Activated naive CD8-positive, alpha-beta T cell treated with anti-CD3 and anti-CD28 coated beads, Interleukin-2, amount 10 ng/mL, durations not matched to agents 7 days and 5 days (primary cell): ENCODE measurements at places on chromosomes 12 and 14. TPM values are rescaled to one million over a fixed set of nuclear protein-coding genes. Genes with fewer than 3 reads are reported as not detected.

DNA sequence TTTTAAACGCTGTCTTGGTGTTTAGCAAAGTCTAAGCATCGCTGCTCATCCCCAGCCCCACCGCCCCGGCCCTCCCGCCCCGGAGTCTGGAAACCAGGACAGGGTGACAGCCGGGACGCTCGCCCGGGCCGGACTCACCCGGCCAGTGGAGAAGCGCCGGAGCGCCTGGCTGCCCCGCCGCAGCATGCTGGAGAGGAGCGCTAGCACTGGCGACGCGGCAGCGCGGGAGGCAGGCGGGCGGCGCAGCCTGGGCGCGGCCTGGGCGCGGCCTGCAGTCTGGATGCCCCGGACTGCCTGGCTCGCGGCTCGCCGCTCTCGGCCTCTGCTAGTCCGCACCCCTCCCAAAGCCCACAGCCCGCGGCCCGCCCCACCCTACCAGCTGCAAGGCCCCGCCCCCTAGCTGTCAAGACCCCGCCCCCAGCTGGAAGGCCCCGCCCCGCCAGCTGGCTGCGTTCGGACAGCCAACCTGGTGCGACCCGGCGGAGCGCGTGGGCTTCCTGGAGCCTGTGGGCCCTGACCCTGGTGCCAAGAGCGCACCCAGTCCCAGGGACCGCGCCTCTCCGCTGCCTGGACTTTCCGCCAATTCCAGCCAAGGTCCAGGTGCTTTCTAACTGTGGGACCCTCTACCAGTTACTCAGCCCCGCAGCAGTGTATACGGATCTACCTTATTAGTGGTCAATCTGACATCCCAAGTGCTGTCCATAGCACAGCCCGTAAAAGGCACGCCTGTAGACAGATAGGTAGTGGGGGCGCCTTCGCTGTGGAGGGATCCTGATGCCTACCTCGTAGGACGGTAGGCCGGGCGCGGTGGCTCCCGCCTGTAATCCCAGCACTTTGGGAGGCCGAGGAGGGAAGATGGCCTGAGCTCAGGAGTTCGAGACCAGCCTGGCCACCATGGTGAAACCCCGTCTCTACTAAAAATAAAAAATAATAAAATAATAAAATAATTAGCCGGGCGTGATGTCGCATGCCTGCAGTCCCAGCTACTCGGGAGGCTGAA is at the start of gene ALDH1L2:
ALDH1L2 (minus strand) TSS at position 208 of the 1,000 bp plus-strand sequence; CDS start at position 186, 22 bp downstream.
- DNase-seq: peak; percentile 67

Gene SLC39A2
- total RNA-seq: 0.25 TPM

DNA sequence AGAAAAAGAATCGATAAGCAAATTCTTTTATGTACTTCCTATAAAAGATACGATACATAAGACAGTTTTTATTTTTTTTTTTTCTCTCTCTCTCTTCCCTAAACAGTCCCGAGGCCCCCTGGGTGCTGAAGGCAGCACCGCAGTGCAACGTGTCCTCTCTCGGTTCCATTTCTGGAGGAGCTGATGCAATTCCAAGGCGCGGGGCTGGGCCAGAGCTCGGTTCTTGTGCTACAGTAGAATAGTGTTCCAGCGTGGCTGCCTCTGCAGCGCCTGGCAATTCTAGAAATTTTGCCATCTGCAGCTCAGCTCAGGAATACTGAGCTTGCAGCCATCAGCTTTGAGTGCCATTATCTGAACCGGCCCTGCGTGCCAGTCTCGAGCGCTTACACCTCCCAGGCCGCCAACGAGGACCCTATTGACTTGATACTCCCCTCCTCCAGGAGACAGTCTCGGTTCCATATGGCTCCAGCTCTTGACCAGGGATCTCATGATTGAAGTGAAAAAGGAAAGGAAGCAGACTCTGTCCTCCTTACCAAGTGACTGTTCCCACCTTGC is 630 bp downstream of the ALDH1L2 start:
- DNase-seq: peak; percentile 27

Gene P2RX2
- total RNA-seq: not detected

DNA sequence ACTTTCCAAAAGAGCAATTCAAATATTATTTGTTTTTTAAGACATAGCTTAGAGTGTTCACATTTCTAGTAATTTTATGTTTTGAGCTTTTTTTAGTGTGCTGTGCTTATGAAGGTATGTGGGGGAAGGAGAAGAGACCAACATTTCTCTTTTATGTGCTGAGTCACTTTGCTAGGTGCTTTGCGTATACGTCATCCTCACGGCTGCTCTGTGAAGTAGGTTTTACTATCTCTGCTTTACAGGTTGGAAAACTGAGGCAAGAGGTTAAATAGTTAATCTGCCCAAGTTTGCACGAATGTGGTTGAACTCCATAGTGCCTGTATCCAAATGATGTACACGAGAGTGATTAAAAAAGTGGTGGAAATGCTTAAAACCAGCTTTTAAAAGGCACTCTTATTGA is 75.9 kb downstream of the AEBP2 start:
- DNase-seq: no peak

Gene TMPRSS12
- total RNA-seq: not detected

DNA sequence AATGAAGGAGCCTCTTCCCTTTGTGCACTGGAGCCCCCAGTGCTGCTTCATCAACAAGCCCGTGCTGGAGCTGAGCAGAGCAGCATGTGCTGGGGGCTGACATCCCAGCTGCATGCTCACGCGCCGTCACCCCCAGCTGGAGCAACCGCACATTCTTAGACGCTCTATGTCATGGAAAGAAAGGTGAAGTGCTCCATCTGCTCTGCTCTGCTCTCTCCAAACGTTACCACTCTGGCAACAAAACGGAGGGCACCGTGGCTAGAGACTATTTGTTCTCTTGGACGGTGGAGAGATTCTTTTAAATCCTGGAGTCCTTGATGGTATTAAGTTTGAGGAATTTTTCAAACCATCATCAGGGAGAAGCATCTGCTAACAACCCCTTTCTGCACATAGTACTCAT is 208.4 kb downstream of the C12orf75 start:
- DNase-seq: no peak

Gene HOMEZ
- 12.8 TPM for total RNA-seq

- no peak for DNase-seq
Observed at GRCh38 chr14:24408764-24409163, 10.0 kb downstream of the NYNRIN start.

GRCh38 chr14:34568803-34569202 is 29.3 kb upstream of the EAPP start:
- DNase-seq: no peak

- DNase-seq: no peak
Observed at GRCh38 chr12:40827683-40828592, 135.7 kb downstream of the CNTN1 start.

DNA sequence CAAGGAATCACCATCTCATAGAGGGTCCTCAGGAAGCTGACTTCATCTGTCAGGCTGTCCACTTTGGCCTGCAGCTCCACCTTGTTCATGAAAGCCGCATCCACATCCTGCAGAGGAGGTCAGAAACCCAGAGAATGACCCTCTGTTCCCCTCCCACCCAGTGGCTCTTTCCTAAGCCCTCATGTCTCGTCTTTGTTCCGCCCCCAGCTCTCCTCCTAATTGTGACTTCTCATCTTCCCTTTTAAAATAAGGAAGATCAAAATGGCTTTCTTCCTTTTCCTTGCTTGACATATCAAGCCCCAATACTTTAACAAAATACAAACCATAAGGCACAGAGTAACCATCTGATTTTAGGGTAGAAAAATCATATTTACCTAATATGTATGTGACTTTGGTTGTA is 4.4 kb downstream of the KRT76 start:
- no peak for DNase-seq

GRCh38 chr14:96103560-96104460 is 64.6 kb downstream of the C14orf132 start:
- no peak for DNase-seq

Gene CLEC6A
- not detected for total RNA-seq

DNA sequence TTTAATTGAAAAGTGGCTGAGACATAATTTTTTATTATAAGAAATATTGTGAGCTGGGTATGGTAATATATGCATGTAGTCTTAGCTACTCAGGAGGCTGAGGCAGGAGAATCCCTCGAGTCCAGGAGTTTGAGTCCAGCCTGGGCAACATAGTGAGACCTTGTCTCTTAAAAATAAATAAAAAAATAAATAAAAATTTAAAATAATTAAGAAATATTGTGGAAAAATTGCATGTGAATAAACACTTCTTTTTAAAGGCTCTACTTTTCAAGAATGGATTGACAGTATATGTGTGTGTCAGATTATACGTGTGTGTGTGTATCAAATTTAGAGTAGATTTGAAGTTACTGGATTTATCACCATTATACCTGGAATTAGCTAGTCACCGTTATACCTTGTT is 43.2 kb downstream of the ERC1 start:
- no peak for DNase-seq

DNA sequence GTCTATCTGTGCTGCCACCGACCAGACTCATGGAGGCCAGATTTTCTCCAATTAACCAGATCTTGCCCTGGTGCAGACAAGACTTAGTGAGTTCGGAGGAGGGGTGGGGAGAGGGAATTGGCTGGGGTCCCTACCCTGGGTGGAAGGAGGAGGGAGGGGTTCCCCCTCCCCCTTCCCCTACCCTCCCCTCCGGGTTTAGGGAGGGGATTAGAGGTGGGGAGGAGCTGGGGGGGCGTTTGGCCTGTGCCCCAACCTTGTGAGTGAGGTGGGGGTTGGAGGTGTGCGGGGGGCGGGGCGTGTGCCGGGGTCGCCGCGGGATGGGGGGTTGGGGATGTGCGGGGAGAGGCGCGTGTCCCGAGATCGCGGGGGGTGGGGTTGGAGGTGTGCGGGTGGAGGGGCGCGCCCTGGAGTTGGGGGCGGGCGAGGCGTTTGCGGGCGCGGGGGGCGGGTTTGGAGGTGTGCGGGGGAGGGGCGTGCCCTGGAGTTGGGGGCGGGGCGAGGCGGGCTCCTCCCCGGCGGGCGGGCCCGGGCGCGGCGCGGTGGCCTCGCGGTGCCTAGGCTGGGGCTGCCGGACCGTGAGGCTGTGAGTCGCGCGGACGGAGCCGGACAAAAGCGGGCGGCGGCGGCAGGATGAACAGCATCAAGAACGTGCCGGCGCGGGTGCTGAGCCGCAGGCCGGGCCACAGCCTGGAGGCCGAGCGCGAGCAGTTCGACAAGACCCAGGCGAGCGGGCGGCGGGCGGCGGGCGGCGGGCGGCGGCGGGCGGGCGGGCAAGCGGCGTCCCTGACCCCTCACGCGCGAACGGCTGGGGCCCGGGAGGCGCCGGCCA is at the start of gene HIP1R:
HIP1R (plus strand) TSS at position 537 of the 829 bp plus-strand sequence; CDS start at position 631, 94 bp downstream.
- DNase-seq: peak; percentile 79

GRCh38 chr14:100306998-100307765 is 938 bp upstream of the SLC25A29 start:
- DNase-seq: no peak

DNA sequence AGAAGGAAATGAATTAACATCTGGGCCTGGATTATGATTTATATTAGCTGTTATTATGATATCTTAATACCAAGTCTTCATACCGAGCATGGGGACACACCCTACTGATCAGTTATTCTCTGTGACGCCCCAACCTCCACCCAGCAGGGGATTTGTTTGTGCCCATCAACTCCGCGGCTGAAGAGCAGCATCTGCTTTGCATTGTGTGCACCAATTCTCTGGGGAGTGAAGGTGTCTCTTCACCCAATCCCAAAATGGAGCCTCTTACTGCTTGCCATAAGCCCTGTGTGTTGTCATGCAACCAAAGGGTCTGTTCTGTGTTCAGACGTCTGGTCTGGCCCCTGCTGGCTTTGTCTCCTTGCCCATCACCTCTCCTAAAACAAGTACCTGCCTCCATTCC is 25.4 kb downstream of the DHRS2 start:
- DNase-seq: no peak

DNA sequence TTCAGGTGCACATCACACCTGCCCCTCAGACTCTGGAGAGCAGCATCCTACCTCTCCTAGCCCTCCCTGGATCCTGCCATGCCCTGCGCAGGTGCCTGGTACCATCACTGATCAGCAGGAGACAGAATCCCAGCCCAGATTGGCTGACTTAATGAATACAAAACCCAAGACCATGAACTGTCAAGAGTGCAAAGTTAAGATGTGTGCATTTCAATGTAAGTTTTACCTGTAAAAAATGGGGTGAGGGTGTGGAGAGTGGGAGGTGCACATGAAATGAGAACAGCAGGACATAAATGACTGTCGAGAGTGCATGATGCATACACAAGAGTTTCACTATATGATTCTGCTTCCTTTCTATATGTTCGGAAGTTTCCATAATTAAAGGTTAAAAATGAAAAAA is 57.9 kb upstream of the GPR68 start:
- no peak for DNase-seq

Gene CFAP54
- total RNA-seq: 1.8 TPM

DNA sequence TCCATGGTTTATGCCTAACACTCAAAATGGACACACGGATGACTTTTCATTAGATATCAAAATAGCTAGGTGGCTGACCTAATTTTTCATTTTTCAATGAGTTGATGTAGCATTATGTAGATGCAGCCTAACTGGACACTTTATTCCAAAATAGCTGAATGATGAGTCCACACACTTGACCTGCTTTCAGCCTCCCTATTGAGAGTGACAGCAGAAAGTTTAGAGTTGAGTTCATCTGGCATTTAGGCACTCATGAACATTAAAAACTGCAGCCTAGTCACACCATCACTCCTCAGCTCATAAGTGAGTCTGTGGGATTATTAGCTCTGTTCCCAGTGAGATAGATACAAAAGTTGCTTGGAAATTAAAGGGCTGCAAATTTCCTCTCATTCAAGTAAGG is 307.3 kb upstream of the PRKD1 start:
- no peak for DNase-seq

Gene MYF6
- total RNA-seq: not detected

Gene KRT2
- not detected for total RNA-seq

- no peak for DNase-seq
Observed at GRCh38 chr12:93712200-93712599, 35.0 kb downstream of the CRADD start.

Gene CSRP2
- total RNA-seq: not detected

Gene SLC6A12
- not detected for total RNA-seq

Gene ACTN1
- total RNA-seq: 71.5 TPM

- DNase-seq: no peak
Observed at GRCh38 chr12:107275530-107275929, 182.2 kb upstream of the CRY1 start.

Gene RNASE12
- total RNA-seq: not detected

- peak; percentile 13 for DNase-seq
Observed at GRCh38 chr12:52323416-52324152, 2.4 kb upstream of the KRT83 start.

DNA sequence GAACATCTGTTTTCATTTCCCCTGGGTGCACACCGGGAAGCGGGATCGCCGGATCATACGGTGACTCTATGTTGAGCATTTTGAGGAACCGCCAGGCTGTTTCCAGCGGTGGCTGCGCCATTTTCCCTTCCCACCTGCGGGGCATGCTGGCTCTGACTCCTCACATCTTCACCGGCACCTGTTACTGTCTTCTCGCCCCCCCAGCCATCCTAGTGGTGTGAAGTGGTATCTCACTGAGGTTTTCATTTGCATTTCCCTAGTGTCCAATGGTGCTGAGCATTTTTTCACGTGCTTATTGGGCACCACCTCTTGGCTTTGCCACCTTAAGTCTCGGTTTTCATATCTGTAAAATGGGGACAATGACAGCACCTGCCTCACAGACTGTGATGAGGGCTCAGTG is 44.1 kb upstream of the EML1 start:
- no peak for DNase-seq

Gene WDR20
- 38.8 TPM for total RNA-seq

Gene TSHR
- 0.37 TPM for total RNA-seq

Gene ZFYVE26
- total RNA-seq: 28.2 TPM

GRCh38 chr12:101608301-101609133 is 13.7 kb downstream of the MYBPC1 start:
- no peak for DNase-seq
